NCI-H510A (cell line): ENCODE measurements at places on chromosomes 12 and 14.

- DNase-seq, result no peak
Measured at GRCh38 chr14:38696925-38697324, 406.1 kb downstream of the SEC23A start.

DNA sequence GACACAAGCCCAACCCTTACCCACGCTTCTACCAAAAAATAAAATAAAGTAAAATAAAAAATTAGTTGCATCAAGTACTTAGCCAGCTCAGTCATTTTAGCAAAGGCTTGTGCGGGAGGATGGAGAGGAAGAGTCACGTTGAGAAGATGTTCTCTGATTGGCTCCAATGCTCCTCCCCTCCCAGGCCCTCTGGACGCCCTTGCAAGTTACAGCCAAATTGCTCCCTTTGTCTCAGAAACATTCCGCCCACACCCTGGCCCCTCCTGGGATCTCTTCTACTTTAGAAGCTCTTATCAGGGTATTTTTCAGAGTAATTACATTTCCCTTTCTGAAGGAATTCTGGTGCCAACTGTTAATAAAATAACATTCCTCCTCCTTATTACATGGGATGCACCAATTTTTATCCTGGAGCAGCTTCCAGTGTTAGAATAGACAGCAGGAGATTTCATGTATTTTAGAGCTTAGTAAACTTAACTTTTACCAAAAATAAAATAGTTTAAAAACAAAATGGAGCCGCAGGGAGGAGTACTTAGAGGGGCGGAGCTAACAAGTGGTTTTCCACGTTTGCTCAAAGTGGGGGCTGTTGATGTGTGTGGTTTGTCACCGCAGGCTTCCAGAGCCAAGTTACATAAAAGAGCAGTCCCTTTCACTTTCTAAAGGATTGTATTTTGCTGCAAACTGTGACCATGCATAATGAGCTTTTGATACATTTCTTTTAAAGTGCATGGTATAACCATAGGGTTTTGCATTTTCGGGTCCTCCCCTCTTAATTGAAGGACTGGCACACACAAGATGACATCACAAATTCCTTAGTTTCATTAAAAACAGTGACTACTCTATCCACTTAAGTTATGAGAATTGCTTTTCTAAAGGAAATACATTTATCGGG is 71.7 kb upstream of the RAP1B start:
- no peak for DNase-seq

DNA sequence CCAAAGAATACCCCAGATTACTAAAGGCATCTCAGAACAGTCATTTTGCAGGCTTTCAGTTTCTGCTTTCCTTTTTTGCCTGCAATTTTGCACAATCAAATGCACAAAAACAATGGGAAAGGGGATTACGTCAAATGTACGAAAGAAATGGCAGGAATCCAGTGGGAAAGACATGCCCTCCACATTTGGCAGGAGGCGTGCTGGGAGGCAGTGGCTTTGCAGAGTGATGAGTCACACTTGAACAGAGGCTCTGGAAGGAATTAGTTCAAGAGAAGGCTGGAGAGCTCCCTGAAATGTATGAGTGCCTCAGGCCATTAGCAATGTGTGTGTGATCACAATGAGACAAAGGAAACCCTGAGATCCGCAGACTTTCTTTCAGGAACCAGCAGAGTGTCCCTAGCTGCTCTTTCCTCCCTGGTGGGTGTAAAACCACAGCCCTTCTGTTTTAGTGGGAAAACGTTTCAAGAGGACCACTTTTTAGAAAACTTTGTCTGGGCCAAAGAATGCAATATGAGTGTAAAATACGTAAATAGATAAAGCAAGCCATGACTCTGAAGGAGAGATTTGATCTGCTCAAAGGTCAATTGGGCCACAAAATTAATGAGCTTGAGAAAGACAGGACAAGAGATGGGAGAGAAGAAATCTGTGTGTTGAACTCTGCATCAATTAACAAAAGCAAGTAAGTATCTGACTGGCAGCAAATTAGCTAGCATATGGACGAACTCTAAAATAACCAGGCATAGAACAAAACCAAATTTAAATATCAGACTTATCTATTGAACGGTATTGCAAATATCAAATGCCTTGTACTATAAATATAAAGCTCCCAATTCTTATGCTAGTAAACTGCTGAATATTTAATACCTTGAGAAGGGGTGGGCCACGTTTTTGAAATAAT is 155.4 kb upstream of the PDE3A start:
- DNase-seq, result no peak

- no peak for DNase-seq
Measured at GRCh38 chr14:98456231-98456630, 815.8 kb downstream of the BCL11B start.

- DNase-seq, result no peak
Measured at GRCh38 chr12:120914794-120915193, 10.6 kb upstream of the SPPL3 start.

- DNase-seq, result peak; percentile 17
Measured at GRCh38 chr14:44961151-44961553, 595 bp downstream of the KLHL28 start.

DNA sequence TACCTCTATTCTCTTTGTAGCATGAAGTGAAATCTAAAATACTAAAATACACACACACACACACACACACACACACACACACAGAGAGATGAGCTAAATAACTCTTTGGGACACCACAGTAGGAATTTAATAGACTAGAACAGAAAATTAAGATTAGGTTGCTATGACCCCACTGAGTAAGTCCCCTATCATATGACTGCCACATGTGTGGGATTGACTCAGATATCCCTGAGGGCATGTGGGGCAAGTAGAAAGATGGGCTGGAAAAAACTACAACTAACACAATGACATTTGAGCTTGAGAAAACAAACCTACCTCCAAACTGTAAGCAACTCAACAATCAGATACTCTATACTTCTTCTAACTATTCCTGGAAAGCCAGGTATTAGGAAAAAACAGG is 27.0 kb downstream of the SLC25A21 start:
- no peak for DNase-seq

DNA sequence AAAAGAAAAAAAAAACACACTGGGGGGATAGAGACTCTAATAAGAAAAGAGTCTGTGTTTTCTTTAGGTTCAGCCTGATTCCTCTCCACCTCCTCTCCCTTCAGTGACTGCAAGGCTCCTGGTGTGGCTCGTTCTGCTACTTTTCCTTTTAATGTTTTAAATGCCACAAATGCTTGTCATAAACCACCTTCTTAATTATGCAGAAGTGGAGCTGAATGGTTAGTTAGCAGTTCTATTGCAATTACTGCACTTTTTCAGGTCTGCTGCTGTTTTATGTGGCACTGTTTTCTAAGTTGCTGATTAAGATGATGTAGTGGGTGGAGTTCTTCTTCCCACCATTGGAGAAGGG is 878.1 kb downstream of the DIO2 start:
- DNase-seq, result no peak

DNA sequence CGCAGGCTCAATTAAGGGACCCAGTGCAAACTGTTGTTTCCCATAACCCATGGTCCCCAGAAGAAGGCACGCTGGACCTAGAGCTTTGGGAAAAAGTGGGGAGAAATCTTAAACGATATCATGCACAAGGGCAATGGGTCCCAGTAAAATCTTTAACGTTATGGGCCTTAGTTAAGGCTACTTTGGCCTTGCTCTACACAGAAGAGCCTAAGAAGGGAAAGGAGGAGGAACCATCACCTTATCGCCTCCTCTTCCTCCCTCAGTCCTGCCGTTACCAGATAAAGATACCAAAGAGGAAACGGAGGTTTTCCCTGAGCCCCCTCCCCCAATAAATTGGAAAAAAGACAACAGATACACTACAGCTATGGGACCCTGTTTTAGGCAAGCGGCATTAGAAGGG is 116.9 kb downstream of the PPHLN1 start:
- DNase-seq, result no peak

DNA sequence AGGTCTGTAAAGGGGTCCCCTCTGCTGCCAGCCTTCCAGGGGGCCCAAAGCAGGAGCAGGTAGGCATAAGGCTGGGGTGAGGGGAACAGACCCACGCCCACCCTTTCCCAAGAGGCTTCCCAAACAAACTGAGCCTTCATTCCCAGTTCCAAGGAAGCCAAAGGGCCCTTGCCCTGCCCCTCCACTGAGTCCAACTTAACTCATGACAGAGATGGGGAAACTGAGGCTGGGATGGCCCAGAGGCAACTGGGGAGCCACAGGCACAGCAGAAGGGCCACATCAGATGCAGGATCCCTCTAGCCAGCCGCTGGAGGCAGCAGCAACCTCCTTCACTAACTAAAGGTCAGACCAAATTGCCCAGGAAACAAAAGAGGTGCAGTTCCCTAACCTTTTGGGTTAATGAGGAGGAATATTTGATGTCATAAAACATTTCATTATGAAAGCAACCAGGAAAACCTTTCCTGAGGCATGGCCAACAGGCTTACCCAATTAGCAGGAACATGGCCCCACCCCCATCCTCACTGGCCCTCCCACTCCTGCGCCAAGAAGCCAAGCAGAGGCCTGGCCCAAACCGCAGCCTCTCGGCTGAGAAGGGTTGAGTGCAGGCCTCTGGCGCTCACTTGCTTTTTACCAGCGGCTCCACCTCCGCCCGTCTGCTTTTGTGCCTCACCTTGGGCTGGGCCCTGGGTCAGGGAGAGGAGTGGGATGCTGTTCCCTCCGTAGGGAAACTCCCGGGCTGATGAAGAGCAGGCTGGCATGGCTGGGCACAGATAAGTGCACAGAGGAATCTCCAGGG is 293.5 kb upstream of the RTL1 start:
- DNase-seq, result no peak

DNA sequence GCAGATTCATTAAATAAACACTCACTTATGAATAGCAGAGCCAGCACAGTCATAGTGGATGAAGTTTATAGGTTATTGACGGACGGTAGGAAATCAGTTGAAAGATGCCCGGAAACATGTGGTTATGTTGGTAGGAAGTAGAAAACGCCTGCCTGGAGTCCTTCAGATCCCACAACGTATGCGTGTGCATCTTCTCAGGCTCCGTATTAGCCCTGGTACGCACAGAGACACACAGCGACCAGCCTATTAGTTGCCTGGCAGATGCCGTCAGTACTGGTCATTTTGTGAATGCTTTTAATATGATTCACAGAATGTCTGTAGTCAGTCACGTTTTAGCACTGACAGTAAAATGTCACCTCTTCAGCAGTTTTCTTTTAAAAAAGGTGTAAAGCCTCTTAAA is 196.4 kb downstream of the RGS6 start:
- DNase-seq, result no peak

GRCh38 chr14:84098261-84098660 is 1431.7 kb upstream of the FLRT2 start:
- DNase-seq, result no peak

DNA sequence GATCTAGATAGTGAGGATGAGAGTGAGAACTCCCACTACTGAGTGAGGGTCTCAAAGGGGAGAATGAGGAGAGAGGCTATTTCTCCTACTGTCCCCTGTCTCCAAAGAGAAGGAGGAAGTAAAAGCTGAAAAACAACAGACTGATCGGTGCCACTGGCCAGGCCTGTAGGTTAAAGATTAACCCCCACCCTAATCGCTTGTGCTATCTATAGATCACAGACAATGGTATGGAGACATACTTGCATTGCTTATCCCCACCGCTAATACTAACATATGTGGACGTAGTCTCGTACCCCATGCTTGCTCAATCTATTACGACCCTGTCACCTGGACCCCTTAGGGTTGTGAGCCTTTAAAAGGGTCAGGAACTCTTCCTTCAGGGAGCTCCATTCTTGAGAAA is 777.9 kb upstream of the TMEM132C start:
- no peak for DNase-seq

DNA sequence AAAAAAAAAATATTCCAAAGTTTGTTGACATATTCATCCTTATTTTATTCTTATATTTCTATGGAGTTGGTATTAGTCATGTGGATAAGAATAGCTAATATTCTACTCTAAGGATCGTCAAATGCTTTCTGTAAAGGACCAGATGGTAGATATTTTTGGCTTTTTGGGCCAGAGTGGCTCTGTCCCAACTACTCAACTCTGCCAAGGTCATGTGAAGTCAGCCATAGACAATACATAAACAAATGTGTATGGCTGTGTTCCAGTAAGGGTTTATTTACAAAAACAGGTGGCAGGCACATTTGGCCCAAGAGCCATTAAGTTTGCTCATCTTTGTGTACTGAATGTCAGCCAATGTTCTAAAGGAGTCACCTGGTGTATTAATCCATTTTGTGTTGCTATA is 131.8 kb downstream of the TBX5 start:
- DNase-seq, result no peak

- DNase-seq, result no peak
Measured at GRCh38 chr14:23941230-23941629, 12.3 kb upstream of the DHRS4 start.

GRCh38 chr12:104410786-104411185 is 46.0 kb upstream of the CHST11 start:
- no peak for DNase-seq

GRCh38 chr12:127703026-127703425 is 563.9 kb upstream of the TMEM132C start:
- DNase-seq, result no peak

DNA sequence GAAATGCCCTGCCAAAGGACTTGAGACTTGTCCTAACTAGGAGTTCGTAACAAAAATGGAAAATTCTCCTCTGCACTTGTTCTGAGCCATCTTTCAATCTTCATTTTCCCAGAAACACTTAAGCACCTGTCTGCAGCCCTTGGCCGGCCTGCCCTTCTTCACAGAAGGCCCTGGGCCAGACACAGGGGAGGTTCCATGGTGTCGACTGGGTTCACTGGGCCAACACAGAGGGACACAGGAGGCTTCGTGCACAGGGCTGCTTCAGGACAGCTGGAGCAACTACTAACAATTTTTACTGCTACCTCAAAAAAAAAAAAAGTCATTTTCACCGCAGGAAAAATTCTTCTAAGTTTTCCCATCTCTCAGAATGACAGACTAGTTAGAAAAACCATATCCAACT is 19.6 kb downstream of the NID2 start:
- DNase-seq, result no peak

GRCh38 chr14:68878908-68879307 is 86.0 kb upstream of the ZFP36L1 start:
- DNase-seq, result no peak

DNA sequence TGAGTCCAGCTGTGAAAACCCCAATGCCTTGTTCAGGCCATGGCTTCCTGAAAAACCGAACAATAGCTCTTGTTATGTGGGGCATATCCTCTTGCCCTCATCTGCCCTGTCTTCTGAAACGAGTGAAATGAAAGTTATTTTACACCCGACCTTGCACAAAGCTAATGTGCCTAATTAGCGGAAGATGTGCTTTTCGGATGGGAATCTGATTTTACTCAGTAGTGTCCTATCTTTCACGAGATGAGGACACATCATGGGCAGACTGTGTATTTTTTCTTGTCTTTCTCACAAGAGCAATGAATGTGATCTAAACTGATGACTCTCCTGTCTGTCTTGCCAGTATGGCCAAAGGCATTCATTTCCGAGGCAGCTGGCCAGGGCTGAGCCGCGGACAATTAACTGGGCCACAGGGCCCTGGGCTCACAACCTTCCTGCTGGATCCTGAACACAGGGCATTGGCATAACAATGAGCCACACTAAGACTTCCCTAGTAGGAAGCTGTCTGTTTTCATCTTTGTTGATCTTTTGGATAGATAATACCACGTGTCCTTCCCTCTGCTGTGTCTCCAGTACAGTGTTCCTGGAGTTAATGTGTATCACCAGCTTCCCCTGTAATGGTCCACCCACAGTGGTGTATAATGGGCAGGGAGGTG is 86.0 kb upstream of the HIF1A start:
- DNase-seq, result no peak
